ENCODE measurements at places on chromosomes 7 and 10. TPM values are rescaled to one million over a fixed set of nuclear protein-coding genes. Genes with fewer than 3 reads are reported as not detected.
A peak's percentile ranks its signal among the peaks of the same experiment; 100 is the strongest.

DNA sequence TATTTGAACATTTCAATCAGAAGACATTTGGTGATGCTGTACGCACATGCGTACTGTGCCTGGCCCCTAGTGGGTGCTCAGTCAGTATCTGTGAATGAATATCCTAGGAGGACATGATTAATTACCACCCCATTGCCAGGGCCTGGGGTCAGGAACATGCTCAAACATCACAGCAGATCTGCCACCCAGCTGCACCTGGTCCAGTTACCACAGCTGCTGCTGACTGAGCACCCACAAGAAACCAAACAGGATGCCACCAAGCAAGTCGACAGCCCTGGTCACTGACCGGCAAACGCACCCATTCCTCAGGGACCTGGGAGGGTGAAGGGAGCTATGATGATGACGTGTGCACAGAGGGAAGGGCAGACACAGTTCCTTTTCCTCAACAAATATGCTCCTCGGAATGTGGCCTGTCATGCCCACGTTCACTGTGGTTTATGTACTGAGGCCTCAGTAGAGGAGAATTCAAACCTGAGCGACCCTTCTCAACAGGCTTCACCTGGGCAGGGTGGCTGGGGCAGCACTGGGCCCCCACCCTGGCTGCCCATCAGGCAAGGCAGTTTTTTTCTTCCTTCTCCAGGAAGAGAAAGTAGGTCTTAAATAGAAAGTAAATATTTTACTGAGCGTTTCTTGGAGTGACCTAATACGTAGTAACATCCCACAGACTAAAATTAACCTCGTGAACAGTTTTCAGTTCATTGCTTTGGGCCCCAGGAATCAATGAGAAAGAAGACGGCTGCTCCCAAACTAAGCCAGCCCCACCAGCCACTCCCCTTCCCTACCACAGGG lies 13.4 kb downstream of the CTBP2 start:
- H3K27me3 ChIP-seq, result no peaks in the 10 kb centered on the region
- no peak for DNase-seq
- no peak overlapping the region for H3K4me3 ChIP-seq
- peaks cover 3% of the 10 kb centered on the region for H3K36me3 ChIP-seq

PRSS37 gene
- polyA plus RNA-seq, result 0.12 TPM

GRCh38 chr7:134044682-134045081 lies 82.5 kb upstream of the LRGUK start:
- no peak overlapping the region for H3K4me3 ChIP-seq
- H3K27me3 ChIP-seq, result no peaks in the 10 kb centered on the region
- H3K27ac ChIP-seq, result no peak overlapping the region
- no peak for DNase-seq

- no peaks in the 10 kb centered on the region for H3K36me3 ChIP-seq
- peak overlapping the region; percentile 75 for H3K4me3 ChIP-seq
- no peak for DNase-seq
- H3K27me3 ChIP-seq, result peaks cover 6% of the 10 kb centered on the region
- peaks cover 31% of the 10 kb centered on the region for H3K4me1 ChIP-seq
- peak overlapping the region; percentile 99 for H3K27ac ChIP-seq
Observed at GRCh38 chr7:44489955-44490350, 505 bp downstream of the NUDCD3 start.

DNA sequence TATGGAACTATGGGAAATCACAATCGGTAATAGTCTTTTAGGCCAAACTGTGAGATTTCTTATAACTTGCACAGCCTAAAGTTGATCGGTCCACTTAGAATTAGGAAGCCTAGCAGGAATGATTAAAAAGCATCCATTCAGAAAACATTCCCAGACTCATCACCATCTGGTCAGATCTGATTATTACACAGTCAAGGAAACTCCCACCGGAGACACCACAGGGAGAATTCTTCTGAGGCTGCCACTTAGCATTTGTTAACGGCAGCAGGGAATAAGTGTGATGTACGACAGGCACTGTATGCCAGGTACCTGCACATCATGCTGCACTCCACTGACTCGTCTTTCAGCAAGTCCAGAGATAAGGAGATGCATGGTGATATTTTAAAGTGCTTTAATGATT lies 227.6 kb upstream of the STEAP1 start:
- no peak overlapping the region for H3K27ac ChIP-seq
- H3K36me3 ChIP-seq, result no peaks in the 10 kb centered on the region
- H3K4me3 ChIP-seq, result no peak overlapping the region
- H3K27me3 ChIP-seq, result no peaks in the 10 kb centered on the region
- DNase-seq, result peak; percentile 17

INMT gene
- polyA plus RNA-seq, result 2.2 TPM

DNA sequence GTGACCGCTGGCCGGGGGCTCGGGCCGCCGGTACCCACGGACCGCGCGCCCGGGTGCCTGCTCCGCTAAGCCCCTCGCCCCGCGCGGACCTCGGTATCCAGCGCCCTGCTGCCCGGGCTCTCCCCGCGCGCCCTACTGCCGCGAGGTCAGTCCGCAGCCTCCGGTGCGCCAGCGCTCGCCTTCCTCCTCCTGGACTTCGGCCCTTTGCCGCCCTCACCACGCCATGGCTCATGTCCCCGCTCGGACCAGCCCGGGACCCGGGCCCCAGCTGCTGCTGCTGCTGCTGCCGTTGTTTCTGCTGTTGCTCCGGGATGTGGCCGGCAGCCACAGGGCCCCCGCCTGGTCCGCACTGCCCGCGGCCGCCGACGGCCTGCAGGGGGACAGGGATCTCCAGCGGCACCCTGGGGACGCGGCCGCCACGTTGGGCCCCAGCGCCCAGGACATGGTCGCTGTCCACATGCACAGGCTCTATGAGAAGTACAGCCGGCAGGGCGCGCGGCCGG lies 483 bp downstream of the GDF10 start:
- H3K4me1 ChIP-seq, result no peaks in the 10 kb centered on the region
- no peak overlapping the region for H3K27ac ChIP-seq
- DNase-seq, result peak; percentile 7
- H3K36me3 ChIP-seq, result no peaks in the 10 kb centered on the region
- peaks cover 68% of the 10 kb centered on the region for H3K27me3 ChIP-seq

GRCh38 chr10:1527951-1528350 lies 209.4 kb downstream of the ADARB2 start:
- no peak overlapping the region for H3K4me3 ChIP-seq
- no peak overlapping the region for H3K27ac ChIP-seq
- no peak for DNase-seq

LAMB1 gene
- polyA plus RNA-seq, result 31.8 TPM

GRCh38 chr10:32055478-32056135 lies 618 bp downstream of the KIF5B start:
- peak overlapping the region; percentile 91 for H3K4me3 ChIP-seq
- peaks cover 39% of the 10 kb centered on the region for H3K4me1 ChIP-seq
- peak overlapping the region; percentile 99 for H3K27ac ChIP-seq
- DNase-seq, result peak; percentile 69

DNA sequence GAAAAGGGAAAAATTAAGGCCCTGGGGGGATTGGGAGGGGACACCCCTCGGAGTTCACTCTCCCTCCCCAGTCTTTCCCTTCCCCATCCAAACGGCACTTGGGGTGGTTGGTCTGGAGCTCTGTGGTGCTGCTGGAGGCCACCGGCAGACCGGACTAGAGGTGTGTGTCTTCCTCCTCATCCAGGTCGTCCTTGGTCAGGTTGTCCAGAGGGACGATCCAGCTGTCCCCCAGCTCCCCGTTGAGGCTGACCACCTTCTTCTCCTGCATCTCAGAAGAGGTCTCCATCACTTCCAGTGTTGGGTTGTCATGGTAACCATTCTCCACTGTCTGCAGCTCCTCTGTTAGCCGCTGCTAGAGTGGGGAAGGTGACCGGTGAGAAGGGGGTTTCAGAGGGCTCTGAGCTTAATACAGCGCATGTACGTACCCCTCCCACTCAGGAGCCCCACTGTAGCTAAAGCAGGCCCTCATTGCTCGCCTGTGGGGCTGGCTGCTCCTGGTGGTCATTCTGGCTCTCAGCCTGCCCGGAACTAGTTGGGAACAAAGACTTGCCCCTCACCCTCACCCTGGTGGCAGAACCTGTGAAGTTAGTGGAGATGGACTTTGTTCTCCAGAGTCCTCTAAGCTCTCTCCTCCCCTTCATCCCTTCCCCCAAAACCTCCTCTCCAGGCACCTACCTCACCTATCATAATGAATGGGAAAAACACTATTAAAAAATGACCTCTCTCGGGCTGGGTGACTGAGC lies 52.1 kb downstream of the PODXL start:
- H3K36me3 ChIP-seq, result peaks cover 31% of the 10 kb centered on the region
- H3K4me3 ChIP-seq, result no peak overlapping the region
- no peak overlapping the region for H3K27ac ChIP-seq
- no peaks in the 10 kb centered on the region for H3K27me3 ChIP-seq
- H3K4me1 ChIP-seq, result no peaks in the 10 kb centered on the region

GFRA1 gene
- 1.7 TPM for polyA plus RNA-seq

DNA sequence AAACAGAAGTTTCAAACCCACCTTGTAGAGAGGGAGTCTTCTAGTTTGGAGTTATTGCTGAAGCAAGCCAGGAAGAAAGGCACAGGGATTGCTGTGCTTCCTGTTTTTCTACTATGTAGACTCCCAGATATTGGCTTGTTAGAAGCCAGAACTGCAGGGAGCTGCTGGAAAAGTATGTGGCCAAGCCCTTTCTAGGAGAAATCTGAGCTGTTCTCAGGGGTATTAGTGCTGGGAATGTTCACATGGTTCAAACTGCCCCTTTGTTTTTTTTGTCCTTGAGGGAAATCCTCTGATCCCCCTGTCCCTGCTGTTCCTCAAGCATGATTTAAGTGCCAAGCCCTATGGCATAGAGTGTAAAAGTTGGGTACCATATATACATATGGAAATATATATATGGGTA lies 184.0 kb downstream of the CCDC7 start:
- H3K36me3 ChIP-seq, result no peaks in the 10 kb centered on the region
- no peaks in the 10 kb centered on the region for H3K4me1 ChIP-seq
- no peak overlapping the region for H3K4me3 ChIP-seq
- H3K27ac ChIP-seq, result no peak overlapping the region
- DNase-seq, result no peak

DNA sequence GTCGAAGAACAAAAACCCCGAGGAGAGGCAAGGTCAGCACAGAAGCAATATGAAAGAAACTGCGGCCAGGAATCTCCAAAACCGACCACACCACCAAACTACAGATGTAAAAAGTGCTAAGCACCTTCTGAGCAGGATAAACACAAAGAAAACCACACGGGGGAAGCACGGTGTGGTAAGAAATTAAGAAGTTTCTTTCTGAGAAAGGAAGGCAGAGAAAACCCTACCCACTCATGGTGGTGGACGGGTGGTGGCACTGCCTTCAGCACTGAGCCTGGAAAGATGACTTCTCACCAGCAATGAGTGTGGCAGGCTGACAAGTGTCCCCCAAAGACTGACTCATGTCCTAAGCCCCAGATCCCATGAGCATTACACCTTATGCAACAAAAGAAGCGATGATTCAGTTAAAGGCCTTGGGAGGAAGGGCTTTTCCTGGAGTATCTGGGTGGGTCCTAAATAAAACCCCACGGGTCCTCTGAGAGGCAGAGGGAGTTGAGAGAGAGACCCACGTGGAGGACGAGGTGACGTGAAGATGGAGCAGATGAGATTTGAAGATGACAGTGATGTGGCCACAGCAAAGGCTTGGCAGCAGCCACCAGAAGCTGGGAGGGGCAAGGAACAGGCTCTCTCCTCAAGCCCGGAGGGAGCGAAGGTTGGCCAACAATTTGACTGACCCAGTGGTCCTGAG lies 124.9 kb downstream of the DLG5 start:
- H3K4me1 ChIP-seq, result no peaks in the 10 kb centered on the region
- no peak overlapping the region for H3K27ac ChIP-seq
- DNase-seq, result no peak
- H3K4me3 ChIP-seq, result no peak overlapping the region

GNAT3 gene
- polyA plus RNA-seq, result not detected

DNA sequence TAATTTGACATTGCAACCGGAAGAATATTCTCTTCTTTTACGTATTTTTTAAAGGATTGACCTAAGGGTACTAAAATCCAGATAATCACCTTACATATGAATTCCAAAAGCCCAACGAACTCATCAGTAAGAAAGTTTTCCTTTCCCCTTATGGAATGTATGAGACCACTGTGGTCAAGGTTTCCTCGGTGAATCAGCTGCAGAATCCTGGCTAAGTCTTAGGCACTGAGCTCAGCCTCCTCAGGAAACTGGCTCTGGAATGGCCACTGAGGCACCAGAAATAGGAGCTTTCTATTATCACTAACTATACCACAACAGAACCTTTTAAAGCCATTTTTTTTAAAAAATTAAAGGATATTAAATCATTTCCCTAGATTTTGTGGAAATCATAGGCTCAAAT lies 21.0 kb downstream of the SVIL start:
- peaks cover 28% of the 10 kb centered on the region for H3K4me1 ChIP-seq
- no peaks in the 10 kb centered on the region for H3K36me3 ChIP-seq
- no peak overlapping the region for H3K4me3 ChIP-seq
- DNase-seq, result no peak

GRCh38 chr10:100014071-100014762 lies 4.5 kb upstream of the DNMBP start:
- no peak for DNase-seq
- H3K4me3 ChIP-seq, result no peak overlapping the region
- H3K27ac ChIP-seq, result no peak overlapping the region
- H3K27me3 ChIP-seq, result no peaks in the 10 kb centered on the region

GRCh38 chr7:75639071-75639885 lies 99.5 kb downstream of the HIP1 start:
- no peaks in the 10 kb centered on the region for H3K27me3 ChIP-seq
- peak overlapping the region; percentile 86 for H3K27ac ChIP-seq
- peaks cover 6% of the 10 kb centered on the region for H3K4me1 ChIP-seq
- no peaks in the 10 kb centered on the region for H3K36me3 ChIP-seq

GRCh38 chr7:91355695-91356435 lies 91.6 kb downstream of the FZD1 start:
- H3K4me1 ChIP-seq, result peaks cover 7% of the 10 kb centered on the region
- no peak overlapping the region for H3K4me3 ChIP-seq
- no peak overlapping the region for H3K27ac ChIP-seq
- no peaks in the 10 kb centered on the region for H3K27me3 ChIP-seq
- DNase-seq, result no peak
- no peaks in the 10 kb centered on the region for H3K36me3 ChIP-seq

- no peaks in the 10 kb centered on the region for H3K27me3 ChIP-seq
- no peaks in the 10 kb centered on the region for H3K36me3 ChIP-seq
- no peak overlapping the region for H3K4me3 ChIP-seq
- DNase-seq, result no peak
- no peaks in the 10 kb centered on the region for H3K4me1 ChIP-seq
- H3K27ac ChIP-seq, result no peak overlapping the region
Observed at GRCh38 chr10:125962200-125962599, 65.8 kb downstream of the FANK1 start.

FBXO24 gene
- polyA plus RNA-seq, result 4.1 TPM

- H3K4me1 ChIP-seq, result no peaks in the 10 kb centered on the region
- DNase-seq, result no peak
- H3K27me3 ChIP-seq, result no peaks in the 10 kb centered on the region
- H3K27ac ChIP-seq, result no peak overlapping the region
- no peaks in the 10 kb centered on the region for H3K36me3 ChIP-seq
Observed at GRCh38 chr7:115191526-115191925, 269.6 kb downstream of the MDFIC start.

NDUFB2 gene
- polyA plus RNA-seq, result 391 TPM

All from cardiac muscle cell (in vitro differentiated cells and primary cell).